ENCODE measurements at places on chromosomes 1 and 21.

GRCh38 chr1:28266920-28267322, 7.6 kb downstream of the SESN2 start:
- DNase-seq = no peak

GRCh38 chr21:29298348-29299045, at the start of gene BACH1:
Gene BACH1, plus strand, starts transcription at chr21:29298922. Its CDS starts 22,359 bp downstream, at chr21:29321281.
- DNase-seq = peak; percentile 20

GRCh38 chr21:16419188-16419921, 689.6 kb downstream of the USP25 start:
- DNase-seq = peak; percentile 22

DNA sequence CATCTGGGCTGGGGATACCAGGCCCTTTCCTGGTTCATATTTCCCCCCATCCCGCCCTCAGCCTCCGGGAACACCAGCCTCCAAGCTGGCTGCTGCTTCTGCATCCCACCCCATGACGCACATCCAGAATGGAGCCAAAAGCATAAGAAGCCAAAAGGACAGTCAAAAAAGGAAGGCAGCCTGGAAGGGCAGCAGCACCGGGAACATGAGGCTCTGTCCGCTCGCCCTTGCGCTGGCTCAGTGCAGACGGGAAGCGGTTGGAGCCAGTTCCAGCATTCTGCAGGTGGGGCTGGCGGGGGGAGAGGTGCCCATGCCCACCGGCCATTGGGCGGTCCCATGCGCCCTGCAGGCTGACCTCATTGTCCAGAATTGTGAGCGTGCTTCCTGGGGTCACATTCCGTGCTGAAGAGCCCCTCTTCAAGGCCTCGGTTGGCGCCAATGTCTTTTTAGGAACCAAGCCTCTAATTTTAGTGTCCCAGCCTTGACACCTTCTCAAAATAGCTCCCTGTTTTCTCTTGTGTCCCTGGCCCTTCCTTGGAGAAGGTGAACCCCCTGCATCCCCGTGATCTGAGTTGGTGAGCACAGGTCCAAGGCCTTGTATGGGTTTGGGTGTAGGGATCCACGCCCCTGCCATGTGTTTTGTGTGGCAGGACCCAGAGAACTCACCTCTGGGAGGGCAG, 28.4 kb upstream of the NPPB start:
- no peak for DNase-seq

- peak; percentile 28 for DNase-seq
These were observed 7.5 kb upstream of the DAB1 start for GRCh38 chr1:57431400-57431799.

DNA sequence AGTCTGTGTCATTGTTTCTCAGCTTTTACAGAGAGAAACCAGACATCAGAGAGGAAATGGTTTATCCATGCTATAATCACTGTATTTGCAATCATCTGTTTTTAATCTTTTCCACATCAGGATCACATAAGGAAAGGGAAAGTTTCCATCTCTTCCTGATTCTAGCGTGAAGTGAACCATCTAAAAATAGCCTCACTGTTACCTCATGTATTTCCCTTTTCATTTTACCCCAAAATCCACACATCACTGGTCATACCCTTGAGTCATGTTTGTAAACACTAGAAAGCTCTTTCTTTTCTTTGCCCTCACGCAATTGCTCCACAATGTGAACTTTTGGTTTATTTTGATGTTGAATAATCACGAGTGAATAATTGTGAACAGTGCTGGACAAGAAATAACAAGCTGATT, 146.0 kb downstream of the PLA2G4A start:
- no peak for DNase-seq

GRCh38 chr21:45075596-45076244, 1.3 kb downstream of the ADARB1 start:
- DNase-seq = no peak

DNA sequence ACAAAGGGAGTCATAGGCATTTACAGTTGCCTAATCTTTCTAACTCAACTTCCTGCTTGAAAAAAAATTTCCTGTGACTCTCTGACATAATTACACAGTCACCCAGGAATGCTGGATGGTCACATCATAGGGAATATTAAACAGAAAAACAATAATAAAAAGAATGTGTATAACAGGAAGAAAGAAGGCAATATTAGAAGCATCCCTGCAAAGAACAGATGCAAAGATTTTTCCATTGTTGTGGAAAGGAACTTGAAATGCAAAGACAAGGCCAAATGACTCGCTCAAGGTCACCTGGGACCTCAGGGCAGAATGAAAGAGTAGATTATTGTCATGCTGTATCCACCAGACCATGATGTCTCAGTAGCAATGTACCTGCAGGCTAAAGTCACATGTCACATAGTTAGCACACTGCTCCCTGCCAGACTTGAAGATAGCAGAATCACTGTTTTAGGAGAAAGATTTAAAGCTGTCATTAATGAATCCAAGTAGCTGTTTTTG, 184.3 kb downstream of the CYYR1 start:
- DNase-seq = no peak

DNA sequence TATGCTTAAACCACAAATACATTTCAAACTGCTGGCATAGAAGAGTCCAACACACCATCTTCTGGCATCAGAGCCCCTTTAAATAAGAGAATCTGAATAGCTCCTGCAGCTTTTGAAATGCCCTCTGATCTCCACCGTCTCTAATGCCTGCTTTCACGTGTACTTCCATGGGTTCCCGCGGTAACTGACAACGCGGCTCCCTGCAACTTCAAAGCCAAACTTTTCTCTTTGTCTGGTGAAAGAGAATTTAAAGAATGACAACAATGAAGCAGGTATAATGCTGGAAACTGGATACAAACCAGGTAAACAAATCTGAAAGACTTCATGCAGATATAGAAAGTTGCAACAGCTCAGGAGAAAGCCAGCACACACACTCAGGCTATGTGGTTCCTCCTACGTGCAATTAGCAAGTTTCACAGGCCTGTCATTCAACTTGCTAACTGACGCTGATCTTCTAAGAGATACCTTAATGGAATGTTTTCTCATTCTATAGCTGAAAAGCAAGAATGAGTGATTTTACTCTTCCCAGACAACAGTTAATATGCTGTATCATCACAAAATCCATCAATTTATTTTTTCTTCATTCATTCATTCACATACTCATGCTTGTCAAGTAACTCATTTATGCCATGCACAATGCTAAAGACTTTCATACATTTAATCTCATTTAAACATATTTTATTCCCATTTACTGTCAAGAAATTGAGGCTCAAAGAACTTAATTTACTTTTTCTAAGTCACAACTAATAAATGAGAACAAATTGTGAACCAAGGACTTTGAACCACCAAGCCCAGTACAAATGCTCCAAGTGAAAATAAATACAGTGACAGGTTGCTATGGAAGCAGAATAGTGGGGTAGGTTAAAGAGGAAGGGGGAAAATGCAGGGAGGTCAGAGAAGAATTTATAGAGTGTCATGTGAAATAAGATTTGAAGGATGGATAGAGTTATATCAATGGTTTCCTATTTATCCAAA, 202.7 kb upstream of the SNX7 start:
- DNase-seq = no peak

GRCh38 chr1:228287541-228288425, 79.9 kb downstream of the OBSCN start:
- no peak for DNase-seq

- DNase-seq = no peak
These were observed 13.4 kb downstream of the PAX7 start for GRCh38 chr1:18644013-18644399.
